ENCODE measurements at places on chromosomes 13 and 19.

- DNase-seq: no peak
Observed at GRCh38 chr13:110322126-110322827, 15.2 kb downstream of the COL4A2 start.

DNA sequence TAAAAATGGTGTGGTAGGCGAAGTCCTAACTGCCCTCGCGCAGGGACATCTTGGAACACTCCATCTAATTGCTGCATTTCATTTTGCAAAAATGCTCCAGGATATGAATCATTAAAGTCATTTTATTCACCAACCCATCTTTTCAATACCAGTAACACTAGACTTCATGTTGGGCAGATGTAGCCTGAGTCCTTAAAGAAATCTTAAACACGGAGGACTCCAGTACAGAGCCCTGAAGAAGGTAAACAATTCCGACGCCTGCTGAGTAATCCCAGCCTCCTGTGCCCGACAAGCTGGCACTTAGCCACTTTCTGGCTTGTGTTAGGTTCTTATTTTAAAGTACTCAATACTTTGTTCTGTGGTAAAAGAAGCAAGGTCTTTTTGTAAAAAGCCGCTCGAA lies 58.0 kb upstream of the IRS2 start:
- no peak for DNase-seq

DNA sequence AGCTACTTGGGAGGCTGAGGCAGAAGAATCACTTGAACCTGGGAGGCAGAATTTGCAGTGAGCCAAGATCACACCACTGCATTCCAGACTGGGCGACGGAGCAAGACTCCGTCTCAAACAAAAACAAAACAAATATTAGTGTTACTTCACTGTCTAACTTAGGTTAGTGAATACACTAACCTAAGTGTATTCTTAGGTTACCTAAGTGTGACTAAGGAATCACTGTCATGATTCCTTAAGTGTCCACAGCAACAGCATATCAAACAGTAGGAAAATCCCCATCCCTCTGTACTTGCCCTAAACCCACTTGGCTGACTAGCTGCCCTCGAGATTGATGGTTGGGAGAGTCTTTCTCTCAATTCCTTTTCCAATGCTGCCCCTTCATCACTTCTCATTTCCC lies 11.8 kb upstream of the LRCH1 start:
- DNase-seq: no peak

GRCh38 chr13:46649816-46650215 lies 96.8 kb downstream of the LRCH1 start:
- no peak for DNase-seq
